ENCODE measurements at places on chromosomes 7 and 10.

GRCh38 chr7:101985903-101986734, 168.7 kb downstream of the CUX1 start:
- DNase-seq, result no peak

DNA sequence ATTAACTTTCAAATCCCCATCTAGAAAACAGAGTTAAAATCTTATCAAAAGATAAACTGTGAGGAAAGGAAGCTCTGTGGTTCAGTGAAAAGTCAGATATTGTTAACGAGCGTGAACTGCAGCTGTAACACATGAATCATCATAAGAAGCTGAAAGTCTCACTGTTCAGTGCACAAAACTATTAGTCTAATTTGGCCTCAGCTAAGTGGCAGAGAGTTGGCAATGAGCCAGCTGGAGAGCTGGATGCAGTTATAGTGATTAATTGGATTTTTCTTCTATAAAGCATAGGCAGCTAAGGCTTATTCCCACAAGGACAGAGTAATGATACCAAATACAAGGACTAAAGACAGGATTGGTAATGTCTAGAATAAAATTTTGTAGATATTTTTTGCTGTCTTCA, 101.1 kb upstream of the ABCB5 start:
- no peak for DNase-seq

DNA sequence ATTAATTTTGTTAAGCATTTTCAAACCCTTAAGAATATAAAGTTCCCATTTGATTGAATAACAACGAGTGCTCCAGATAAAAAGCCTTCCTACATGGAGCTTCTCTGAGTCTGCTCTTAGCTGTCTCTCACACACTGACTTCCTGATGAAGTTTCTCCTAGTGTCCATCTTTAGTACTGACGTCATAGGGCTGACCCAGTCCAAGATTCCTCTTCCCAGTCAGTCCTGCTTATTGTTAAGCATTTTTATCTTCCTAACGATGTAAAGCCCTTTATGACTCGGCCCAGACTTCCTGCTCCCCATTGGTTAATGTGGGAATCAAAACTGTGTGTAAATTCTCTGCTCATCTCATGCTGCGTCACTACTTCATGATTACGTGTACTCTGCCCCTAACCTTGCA, 398.8 kb downstream of the TFEC start:
- DNase-seq, result no peak

DNA sequence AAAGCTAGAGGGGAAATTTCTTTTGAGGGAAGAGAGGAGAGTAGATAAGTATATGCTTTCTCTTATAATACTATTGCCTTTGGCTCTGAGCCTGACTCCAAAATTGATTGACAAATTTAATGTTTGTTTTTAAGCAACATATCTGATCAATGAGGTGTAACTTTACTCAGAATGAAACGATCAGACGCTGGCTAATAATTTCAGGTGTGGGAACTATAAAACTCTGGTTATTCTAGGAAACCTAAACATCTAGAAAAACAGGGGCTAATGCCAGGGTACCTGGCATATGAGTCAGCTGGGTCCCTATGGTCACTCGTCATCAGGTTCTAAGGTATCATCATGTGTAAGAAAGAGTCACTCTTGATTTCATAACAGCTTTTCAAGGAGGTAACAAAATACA, 139.7 kb downstream of the ATE1 start:
- no peak for DNase-seq

DNA sequence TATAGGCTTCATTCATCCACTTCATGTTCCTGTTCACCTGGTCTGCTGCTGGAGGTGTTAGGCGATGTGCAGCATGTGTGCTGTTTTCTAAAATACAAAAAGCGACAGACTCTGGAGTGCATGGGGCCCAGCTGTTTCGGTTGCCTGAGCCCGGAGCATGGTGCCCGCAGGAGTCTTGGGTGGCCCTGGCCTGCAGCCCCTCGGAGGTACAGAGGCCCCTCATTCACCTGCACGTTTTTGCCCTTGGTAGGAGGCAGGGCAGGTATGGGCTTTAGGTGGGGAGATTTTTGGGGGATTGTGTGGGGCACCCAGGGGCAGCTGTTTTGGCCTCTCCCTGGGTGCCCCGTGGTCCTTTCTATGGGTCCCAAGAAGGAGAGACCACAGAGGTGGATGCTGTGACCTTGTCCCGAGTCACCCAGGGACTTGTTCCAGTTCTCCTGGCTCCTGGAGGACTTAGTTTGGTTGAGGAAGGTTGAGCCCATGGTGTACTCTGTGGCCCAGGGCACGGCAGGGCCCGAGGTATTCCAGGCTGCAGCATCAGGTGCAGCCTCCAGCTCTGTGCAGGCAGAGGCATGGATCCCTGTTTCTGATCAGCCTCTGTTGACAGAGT, 130.7 kb downstream of the TRRAP start:
- DNase-seq, result no peak

DNA sequence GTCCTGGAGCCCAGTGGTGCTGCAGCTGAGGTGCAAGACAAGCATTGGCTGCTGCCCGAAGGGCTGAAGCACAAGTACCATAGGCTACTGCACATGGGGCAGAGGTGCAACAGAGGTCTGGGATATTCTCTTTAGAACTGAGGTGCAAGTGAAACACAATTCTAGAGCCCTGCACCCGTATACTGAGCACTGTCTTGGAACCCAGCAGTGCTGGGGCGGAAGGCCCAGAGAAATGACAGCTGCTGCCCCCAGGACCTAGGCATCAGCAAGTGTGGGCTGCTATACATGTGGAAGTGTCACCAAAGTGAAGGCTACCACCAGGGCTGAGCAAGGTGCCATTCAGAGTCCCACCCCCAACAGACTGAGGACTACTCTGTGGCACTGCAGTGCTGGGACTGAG, 393.6 kb upstream of the STEAP1 start:
- DNase-seq, result no peak

DNA sequence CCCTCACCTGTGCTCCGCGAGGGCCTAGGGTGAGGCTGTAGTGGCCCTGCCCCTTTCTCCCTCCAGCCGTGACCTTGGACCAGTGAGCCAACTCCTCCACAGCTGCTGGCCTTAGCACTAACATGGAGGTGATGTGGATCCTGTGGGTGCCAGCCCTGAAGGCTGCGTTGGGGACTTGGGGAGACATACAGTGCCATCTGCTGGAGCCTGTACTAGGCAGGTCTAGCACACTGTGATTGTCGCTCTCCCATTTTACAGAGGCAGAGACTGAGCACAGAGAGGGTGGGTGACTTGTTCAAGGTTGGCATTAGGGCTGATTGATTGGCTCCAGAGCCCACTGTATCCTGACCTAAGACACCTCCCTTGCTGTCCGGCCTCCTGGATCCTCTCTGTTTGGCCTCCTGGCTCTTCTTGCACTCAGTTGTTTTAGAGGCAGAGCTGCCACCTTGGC, 37.6 kb downstream of the PRF1 start:
- no peak for DNase-seq

GRCh38 chr7:79347351-79347750, 106.1 kb downstream of the MAGI2 start:
- no peak for DNase-seq

- DNase-seq, result no peak
Measured at GRCh38 chr7:154794147-154794780, 208.7 kb downstream of the PAXIP1 start.

DNA sequence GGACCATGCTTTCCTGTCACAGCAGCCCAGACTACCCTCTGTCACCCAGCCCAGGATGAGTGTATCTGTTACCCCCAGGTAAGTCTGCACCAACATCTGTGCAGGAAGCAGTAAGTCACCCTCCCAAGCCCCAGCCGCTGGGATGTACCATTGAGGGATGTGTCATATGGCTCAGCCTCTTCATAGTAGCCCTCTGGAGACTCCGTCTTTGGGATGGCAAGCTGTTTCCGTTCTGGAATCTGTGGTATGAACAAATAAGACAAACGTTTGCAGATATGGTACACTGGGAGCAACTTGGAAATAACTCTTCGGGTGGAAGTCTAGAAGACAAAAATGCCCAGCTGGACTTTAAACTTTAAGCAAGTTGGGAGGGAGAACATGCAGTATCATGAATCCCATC, 81.3 kb downstream of the AFAP1L2 start:
- no peak for DNase-seq

GRCh38 chr7:99089914-99090629, 53.8 kb downstream of the SMURF1 start:
- DNase-seq, result no peak

GRCh38 chr7:47479821-47480575, 101.9 kb downstream of the TNS3 start:
- peak; percentile 40 for DNase-seq

- DNase-seq, result peak; percentile 45
Measured at GRCh38 chr10:12130237-12130872, 878 bp downstream of the SEC61A2 start.

- no peak for DNase-seq
Measured at GRCh38 chr10:4282496-4282895, 497.5 kb upstream of the KLF6 start.

DNA sequence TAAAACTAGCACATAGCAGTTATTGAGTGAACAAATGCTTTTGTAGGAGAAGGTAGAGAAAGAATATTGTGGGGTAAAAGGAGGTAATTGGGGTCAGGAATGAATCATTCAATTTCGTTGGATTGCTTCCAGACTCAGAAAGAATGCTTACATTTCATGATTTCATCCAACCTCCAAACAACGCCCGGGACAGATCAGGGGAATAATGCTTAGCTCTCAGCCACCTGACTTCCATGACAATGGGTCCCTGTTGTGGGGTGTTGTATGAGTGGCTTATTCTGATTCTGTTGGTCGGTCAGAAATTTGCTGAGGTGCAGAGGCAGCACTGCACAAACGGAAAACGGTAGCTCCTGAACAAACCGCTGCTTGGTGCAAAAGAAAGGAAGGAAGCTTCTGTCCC, 24.0 kb upstream of the INPP5F start:
- no peak for DNase-seq

DNA sequence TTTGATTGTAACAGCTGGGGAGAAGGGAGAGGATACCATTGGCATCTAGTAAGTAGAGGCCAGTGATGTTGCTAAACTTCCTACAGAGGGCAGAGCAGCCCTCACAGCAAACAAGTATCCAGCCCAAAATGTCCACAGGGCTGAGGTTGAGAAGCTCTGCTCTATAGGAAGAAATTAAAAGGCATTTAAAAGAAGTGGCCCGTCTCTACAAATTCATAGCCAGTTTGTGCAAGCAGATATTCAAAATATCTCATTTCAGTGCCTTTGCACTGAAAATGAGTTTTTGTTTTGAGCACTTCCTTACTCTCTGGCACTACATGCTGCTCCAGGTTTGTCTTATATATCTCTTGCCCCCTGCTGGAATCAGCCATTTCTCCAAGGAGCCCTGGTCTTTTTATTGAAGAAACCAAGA, 330.0 kb downstream of the BBS9 start:
- peak; percentile 3 for DNase-seq

DNA sequence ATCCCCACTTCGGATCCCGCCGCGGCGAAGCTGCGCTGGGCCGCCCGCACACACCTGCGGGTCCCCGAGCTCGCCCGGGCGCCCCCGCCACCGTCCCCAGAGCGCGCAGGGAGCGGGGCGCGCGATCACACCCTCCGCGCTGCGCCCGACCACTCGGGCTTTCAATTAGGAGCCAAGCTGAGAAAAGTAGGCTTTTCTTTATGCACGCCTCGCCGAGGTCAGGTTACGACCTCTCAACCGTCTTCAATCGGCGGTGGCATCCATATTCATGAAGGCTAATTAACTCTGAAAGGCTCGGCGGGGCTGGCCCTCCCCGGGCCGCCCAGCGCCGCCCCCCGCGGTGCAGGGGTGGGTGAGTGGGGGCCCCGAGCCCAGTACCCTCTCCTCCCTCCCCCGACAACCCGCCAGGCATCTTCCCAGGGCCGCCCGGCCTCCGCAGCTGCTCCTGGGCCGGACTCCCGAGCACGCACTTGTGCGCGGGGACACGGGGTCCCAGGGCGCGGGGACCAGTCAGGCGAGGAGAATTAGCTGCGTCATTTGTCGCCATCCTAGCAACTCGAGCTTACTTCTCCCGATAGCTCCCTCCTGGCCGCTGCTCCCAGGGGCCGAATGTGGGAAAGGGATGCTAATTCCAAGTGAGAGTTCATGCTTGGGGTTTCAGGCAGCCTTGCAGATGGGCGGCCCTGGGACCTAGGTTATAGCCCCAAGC, 155.5 kb upstream of the LYZL2 start:
- DNase-seq, result peak; percentile 42

DNA sequence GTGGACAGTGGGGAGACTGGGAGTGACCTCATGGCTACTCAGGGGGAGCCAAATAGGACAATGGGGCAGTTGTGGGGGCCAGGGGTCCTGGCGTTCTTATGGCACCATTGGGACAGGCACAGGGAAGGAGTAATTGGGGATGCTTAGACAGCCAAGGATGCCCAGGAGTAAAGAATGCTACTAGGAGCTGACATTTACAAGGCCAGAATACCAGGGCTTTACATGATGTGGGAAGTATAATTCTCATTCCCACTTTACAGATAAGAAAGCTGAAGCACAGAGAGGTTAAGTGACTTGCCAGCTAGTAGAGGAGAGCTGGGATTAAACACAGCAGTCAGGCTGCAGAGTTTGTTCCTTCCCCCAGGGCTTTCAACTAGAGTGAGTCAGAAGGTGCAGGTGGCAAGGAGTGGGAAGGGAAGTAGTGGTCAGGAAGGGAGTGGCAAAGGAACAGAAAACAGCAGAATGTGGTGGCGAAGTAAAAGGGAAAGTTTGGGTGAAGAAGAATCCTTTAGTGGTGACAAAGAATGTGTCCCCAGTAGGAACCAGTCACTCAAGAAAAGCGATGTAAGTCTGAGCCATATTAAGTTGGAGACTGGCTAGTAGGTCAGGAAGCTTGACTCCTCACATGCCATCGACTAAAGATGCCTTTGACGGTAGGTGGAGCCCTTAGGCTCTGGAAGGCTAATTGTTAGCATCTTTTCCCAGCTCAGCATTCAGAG, 32.8 kb downstream of the CPVL start:
- peak; percentile 37 for DNase-seq

DNA sequence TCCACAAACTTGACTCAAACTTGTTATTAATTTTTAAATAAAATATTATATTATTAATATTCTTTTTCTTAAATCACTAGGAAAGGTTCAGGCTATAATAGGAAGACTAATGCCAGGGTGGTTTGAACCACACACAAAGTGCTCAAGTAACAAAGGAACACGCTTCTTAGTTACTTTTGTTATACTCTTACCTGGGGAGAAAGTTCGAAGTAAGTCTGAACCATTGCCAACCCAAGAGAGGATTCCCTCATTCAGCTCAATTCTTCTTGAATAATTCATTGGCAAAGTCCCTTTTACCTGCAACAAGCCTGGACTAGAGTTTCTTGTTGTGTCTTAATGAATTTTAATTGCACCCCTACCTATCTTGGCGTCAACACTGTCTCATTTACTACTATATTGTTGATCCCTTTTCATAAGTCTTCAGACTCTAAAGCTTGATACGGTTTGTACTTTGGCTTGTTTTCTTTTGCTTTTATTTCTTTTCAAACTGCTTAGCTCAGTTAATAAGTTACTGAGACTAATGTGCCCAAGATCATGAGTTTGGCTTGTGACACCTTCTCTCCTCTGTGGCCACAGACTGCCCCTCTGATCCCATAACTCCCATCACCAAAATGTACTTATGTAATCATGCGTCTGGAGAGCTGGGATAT, 10.2 kb upstream of the C10orf67 start:
- DNase-seq, result no peak

GRCh38 chr10:78634389-78634815, 434.4 kb upstream of the ZMIZ1 start:
- no peak for DNase-seq

GRCh38 chr7:44288811-44289340, 36.5 kb downstream of the CAMK2B start:
- no peak for DNase-seq

All from inflammatory macrophage (primary cell).